ENCODE measurements at places on chromosomes 12 and 14.

- DNase-seq = no peak
Observed at GRCh38 chr14:44700184-44700583, 193.1 kb upstream of the FSCB start.

GRCh38 chr12:96364092-96364700 lies 36.0 kb downstream of the CDK17 start:
- DNase-seq = no peak

DNA sequence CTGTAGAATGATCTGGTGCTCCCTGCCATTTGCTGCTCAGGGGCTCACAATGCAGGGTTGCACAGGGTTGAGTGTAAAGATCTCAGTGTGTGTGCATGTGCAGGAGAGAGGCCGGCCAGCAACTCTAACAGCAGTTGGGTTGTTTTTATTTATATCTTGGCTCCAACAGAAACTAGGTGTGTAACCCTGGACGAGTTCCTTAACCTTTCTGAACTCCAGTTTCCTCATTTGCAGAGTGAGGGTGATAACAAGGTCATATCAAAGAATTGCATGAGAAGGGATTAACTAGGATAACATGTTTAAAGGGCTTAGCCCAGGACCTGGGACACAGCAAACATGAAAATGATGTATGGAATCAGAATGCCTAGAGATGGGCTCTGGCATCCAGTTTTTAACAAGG lies 14.8 kb upstream of the JDP2 start:
- no peak for DNase-seq

DNA sequence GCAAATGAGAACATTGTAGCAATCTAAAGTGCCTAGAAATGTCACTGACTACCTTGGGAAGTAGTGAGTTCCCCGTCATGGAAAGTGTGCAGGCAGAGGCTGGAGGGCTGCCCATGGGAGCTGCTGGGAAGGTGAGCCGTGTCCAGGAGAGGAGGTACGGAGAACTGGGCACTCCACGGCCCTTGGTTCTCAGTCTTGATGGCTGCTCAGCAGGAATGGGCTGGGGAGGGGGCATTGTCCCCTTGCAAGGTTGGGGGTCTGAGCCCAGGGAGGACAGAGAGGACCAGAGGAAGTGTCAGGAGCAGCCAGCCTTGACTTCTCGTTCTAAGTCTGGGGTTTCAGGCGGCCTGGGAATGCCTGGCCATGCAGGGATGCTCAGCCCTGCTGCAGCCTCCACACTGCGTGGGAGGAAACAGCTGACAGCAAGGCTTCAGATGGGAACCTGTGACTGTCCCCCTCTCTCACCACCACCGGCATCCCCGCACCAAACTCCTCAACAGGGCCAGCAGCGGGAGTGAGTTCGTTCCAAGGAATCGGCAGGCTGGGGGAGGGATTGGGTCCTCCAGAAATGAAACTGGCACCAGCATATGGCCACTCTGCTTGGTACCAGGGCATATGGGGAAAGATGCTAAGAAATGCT lies 140.2 kb downstream of the BCL11B start:
- no peak for DNase-seq

DNA sequence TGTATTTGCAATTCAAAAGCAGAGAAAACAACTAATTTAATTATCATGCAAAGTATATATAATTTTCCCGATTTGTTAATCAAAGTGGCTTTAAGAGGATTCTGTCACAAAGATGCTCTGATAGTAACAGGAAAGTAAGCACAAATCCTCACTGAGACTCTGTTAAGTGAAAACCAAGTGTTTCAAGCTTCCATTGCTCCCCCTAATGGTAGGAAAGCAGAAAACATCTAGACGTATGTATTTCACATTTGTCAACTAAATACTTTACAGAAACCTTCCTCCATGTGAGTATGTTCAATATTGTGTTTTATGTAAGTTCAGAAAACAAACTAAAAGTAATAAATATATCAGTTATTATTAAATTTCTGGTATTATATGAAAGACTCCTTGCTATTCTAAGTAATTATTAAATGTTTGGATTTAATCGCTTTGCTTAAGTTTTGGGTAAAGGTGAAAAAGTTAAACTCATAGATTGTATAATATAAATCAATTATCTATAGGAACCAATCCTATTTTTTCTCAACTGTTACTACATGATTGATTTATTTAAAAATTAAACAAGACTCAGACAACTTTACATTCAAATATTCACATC lies 1.5 kb upstream of the NTS start:
- no peak for DNase-seq

GRCh38 chr14:92692822-92693226 lies 55.6 kb downstream of the LGMN start:
- DNase-seq = no peak

GRCh38 chr12:98162906-98163678 lies 352.3 kb upstream of the TMPO start:
- no peak for DNase-seq

GRCh38 chr14:100428727-100429126 lies 105.6 kb downstream of the SLC25A47 start:
- no peak for DNase-seq

DNA sequence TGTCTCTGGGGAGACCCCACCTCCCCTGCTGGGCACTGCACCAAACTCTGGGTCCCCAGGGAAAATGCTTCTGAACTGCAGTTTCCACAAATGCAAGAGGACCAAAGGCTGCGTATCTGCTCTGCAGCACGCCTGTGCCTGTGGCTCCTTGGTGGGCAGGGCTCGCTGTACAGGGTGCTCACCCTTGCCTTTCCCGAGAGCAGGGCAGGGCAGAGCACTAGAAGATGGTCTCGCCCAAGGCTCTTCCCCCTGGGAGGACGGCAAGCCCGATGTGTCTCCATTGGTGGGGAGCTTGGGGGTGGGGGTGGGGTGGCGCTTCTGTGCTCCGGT lies 175.3 kb upstream of the RTL1 start:
- DNase-seq = no peak

DNA sequence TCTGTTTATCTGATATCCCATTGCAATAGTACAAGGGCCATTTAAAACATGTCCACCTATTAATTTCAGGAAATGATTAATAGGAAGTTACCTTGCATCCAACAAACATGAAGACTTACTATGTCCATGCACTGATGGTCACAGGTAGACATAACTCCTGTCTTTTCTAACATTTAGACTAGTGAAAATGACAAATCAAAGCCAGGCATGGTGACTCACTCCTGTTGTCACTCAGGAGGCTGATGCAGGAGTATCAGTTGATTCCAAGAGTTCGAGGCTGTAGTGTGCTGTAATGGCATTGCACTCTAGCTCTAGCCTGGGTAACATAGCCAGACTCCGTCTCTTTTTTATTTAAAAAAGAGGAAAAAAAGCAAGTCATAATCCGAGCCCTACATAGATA lies 14.8 kb downstream of the HSP90B1 start:
- no peak for DNase-seq

DNA sequence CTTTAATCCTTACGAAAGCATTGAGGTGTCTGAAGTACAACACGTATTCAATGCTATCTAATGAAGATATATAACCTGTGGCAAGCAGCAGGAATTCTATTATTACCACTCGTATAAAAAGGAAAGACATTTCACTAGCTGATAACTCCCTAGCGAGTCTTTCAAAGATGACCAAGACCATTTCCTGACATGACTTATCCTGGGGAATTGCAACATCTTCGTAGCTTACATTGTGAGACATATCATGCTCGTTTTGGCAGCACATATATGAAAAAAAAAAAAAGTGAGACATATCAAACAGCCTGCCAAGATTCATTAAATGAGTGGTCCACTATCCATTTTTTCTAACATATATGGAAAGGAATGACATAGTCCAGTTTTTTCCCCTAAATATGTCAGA lies 337.0 kb downstream of the FSCB start:
- DNase-seq = no peak

GRCh38 chr14:61430066-61430757 lies 108.8 kb downstream of the PRKCH start:
- no peak for DNase-seq

DNA sequence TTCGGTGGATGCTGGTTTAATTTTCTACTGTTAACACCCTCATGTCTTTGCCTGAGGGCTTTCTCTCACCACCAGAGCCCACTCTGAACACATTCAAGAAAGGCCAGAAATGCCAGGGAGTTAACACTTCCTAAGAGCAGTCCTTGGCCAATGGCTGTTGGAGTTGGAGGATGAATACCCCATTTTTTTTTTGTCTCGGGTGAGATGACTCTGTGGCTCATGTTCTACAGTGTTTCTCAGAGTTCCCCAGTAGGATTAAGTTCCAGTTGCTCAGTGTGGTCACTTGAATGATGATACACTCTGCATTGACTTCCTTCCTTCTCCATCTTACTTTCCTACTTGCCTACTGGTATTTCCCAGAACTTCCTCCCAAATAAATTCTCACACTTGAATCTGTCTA lies 65.8 kb downstream of the FOS start:
- DNase-seq = no peak

GRCh38 chr14:83814896-83815295 lies 1715.0 kb upstream of the FLRT2 start:
- no peak for DNase-seq

DNA sequence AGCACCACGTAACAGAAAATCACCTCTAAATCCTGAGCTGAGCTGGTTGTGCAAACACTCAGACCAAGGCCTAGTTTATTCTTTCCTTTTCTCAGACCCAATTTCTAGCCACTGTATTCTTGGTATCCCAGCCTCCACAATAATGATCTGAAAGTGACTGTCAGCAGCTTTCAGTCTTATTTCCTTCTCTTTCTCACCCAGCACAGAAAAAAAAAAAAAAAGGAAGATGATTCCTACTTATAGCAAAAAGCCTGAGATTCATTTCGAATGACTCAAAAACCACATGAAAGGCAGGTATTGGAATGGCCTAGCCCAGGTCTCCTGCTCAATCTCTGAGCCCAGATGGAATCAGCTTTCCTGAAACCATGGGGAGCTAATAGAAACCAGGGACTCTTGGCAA lies 298.6 kb upstream of the PPFIA2 start:
- no peak for DNase-seq
